ENCODE measurements at places on chromosomes 6 and 20.

DNA sequence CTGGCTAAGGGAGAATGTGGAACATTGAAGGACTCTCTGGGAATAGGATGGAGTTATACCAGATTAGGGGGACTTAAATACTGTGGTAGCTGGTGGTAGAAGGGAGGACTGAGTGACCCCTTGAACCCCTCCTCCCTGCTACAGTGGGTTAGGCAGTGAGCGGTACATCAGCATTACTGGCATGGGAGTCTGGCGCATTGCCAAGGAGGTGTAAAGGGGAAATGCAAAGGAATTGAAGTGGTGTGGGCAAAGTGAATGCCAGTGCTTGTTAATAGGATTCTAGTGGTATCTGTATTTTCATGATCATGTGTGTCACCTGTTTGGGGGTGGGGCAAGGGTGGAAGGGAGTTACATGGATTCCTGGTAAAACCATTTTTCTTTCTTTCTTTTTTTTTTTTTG lies 60.1 kb downstream of the GFRA4 start:
- no peak for DNase-seq

DNA sequence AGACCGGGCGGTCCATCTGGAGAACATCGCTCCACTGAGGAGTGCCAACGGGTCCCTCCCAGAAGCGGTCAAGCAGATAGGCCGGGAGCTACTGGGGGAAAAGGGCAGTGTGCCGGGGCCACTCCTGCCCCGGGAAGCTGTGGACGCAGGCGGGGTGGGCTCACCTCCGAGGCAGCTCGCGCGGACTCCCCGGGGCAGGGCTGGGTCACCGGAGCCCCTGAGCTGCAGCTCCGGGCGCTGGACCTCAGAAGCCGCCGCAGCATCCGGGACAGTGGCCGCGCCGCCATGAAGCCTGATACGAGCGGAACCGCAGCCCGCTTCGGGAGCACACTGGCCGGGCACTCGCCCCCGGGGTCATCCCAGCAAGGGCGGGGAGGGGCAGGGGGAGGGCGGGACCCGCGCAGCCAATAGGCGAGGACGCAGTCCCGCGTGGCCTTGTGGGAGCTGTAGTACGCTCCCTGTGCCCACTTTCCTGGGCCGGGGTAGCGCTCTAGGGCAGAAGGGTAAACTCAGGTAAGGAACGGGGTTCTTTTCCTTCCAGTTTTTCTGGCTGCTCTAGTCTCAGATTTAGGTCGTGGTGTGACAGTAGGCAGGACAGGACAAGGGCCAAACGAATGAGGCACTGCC lies at the start of gene MOCS1:
MOCS1 (minus strand) TSS at position 332 of the 627 bp plus-strand sequence; CDS start at position 287, 45 bp downstream.
- DNase-seq, result peak; percentile 89

GRCh38 chr6:23403460-23403859 lies 722.6 kb upstream of the NRSN1 start:
- no peak for DNase-seq

DNA sequence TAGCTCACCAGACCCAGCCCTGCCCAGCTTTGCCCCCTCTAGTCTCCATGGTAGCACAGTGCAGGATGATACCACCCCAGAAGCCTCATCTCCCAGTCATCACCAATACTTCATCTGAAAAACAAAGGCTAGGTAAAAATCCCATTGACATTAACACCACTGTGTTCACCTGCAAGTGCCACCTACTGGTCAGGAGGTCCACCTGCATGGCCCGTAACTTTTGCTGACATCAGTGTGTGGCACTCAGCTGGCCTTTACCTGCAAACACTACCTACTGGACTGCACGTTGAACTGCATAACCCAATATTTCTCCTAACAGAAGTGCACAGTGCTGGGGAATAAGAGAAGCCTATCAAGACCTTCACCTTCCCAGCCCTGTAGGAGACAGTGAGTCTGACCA lies 234.7 kb upstream of the ADGRB3 start:
- DNase-seq, result no peak

- DNase-seq, result no peak
Measured at GRCh38 chr6:10569392-10570127, 48.4 kb downstream of the GCNT2 start.

GRCh38 chr6:134235937-134236751 lies 81.8 kb downstream of the SGK1 start:
- DNase-seq, result no peak

DNA sequence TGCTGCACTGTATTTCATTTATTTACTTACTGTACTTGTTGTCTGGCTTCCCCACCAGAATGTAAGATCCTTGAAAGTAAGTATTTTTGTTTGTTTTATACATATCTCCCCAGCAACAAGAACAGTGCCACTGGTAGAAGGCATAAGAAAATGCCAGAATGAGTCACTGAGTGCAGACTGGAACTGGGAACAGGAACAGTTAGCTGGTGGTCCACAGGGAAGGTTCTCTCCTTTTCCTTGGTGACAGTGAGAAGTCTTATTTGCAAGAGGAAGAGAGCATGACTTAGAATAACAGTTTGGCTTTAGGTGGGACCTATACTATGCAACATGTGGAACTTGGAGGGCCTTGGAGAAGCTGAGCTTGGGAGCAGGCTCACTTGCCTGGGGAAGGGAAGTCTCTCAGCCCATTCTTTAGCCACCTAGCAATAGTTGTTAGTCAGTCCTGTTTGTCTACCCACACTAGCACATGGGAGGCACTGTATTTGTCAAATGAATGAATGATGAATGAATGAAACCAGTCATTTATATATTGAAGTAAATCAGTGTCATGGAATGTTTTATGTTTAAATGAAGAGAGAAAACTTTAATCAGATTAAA lies 203.5 kb downstream of the KCNQ5 start:
- DNase-seq, result no peak

Measured in anterior cingulate cortex (tissue), 58 donors.